CD4-positive, alpha-beta T cell treated with Interleukin-10 for 1 hour (primary cell): ENCODE measurements at places on chromosomes 5 and 9.

- no peak for DNase-seq
These were observed 1099.9 kb upstream of the DMAC1 start for GRCh38 chr9:8899511-8899910.

DNA sequence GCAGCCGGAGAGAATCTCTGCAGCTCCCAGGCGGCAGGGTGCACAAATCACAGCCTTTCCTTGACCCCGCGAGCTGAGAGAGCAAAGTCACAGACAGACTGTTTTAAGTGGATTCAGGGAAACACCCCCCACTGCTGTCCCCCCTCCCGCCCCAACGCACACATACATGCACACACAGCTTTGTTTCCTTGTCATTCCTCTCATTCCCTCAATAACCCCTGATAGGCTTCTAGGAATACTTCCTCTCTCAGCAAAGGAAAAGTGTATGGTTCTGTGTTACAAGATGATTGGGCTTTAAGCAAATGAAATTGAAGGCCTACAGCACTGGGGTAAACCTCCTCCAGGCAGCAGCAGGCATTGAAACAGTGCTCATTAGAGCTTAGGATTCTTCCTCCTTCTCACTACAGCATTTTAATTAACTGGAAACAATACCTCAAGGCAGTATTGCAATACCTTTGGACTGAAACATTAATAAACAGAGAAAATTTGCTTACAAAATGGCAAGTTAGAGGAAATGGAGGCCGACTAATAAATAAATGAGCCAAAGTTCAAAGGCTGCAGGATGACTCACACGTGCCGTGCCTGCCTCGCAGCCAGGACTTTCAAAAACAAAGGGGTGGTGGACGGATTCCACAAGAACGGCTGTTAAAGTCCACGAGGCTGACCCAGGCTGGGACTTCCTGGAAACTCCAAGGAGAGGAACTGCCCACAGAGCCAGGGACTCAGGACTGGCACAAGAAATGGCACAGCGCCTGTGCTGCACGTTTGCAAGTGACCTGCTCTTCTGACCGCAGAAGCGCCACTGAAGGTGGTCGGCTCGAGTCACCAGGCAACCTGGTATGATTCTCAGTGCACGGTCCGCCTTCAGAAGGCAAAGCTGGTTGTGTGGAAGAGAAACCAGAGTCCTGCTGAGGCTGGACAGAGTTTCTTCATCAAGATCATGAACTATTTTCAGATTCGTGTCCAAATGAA, 236.2 kb downstream of the SYK start:
- no peak for DNase-seq

DNA sequence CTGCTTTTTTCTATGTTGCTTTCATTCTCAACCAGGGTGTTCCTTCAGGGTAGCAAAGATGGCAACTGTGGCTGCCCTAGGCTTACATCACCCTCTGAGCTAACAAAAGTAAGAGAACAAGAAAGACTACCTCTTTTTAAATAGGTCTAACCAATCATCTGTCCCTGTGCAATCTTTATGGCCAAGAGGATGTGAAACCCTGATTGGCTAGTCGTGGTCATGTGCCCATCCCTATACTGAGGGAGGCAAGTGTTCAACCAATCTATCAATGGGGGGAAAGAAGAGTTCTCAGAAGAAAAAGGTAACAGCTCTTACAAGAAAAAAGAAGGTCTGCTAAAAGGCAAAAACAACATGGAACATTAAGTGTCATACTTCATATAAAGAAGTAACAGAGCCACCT, 11.7 kb upstream of the SNCAIP start:
- DNase-seq, result no peak

DNA sequence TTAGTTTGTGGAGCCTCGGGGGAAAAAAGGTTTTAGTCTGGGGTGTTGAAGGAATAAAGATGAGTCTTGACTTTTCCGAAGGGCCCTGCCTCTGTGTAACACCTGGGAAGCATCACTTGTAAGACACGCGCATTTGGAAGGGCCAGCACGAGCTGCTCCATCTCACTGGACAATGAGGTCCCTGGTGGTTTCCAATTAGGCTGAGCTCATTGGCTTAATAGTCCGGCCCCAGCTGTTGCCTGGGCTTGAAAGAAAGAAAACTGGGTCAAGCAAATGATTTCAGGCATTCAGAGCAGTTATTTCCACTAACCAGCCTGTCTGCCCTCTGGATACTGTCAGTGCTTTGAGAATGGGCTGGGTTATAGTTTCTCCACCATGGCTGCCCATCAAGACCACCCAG, 64.5 kb downstream of the NSUN2 start:
- no peak for DNase-seq

GRCh38 chr9:5718296-5719032, 89.6 kb downstream of the RIC1 start:
- no peak for DNase-seq

DNA sequence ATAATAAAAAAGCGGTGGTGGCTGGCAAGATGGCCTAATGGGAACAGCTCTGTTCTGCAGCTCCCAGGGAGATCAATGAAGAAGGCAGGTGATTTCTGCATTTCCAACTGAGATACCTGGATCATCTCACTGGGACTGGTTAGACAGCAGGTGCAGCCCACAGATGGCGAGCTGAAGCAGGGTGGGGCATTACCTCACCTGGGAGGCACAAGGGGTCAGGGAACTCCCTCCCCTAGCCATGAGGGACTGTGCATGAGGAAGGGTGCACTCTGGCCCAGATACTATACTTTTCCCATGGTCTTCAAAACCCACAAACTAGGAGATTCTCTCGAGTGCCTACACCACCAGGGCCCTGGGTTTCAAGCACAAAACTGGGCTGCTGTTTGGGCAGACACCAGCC, 45.6 kb upstream of the PTGER4 start:
- no peak for DNase-seq
